ENCODE measurements at places on chromosomes 13 and 19. TPM values are rescaled to one million over a fixed set of nuclear protein-coding genes. Genes with fewer than 3 reads are reported as not detected.

GRCh38 chr19:55373306-55373992 lies 3.2 kb upstream of the TMEM190 start:
- no peak for DNase-seq

DNA sequence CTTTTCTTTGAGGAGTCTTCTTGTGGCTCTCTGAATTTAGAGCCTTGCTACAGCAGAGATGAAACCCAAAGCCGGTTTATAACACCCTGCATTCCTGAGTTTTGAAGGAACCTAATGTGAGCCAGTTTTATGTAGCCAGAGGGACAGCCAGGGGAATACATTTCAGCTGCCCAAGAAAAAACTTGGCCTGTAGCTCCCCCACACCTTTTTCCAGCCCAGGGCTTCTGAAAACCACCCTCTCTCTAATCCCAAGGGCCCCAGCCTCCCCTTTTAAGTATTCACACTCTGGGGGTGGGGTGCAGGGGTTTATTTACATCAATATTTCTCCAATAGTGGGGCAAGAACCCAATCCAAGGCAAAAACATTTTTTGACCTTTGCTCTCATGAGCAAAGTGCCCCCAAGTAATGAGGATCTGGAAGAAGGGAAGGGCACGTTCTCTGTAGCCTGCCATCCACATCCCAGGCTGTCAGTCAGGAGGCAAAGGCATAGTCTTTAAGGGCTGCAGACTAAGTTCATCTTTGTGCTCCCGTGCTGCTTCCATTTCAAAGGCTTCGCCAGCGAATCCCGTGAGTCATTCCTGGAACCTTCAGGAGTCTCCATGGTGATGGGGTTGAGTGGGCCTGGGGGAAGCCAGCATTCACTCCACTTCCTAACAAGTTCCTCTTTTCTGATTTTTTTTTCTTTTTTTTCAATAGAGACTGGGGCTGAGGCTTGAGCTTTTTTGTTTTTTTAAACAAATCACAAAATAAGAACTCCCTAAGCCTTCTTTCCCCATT lies 33.2 kb upstream of the MEDAG start:
- peak; percentile 96 for DNase-seq

SELENOV gene
- 0.08 TPM for polyA plus RNA-seq

GRCh38 chr13:111380431-111380830 lies 60.0 kb downstream of the TEX29 start:
- DNase-seq: no peak

KPNA3 gene
- 31.1 TPM for polyA plus RNA-seq

ATP4B gene
- polyA plus RNA-seq: not detected

KLK1 gene
- 0.19 TPM for polyA plus RNA-seq

PRX gene
- 8.5 TPM for polyA plus RNA-seq
